ENCODE measurements at places on chromosomes 12 and 14.

DNA sequence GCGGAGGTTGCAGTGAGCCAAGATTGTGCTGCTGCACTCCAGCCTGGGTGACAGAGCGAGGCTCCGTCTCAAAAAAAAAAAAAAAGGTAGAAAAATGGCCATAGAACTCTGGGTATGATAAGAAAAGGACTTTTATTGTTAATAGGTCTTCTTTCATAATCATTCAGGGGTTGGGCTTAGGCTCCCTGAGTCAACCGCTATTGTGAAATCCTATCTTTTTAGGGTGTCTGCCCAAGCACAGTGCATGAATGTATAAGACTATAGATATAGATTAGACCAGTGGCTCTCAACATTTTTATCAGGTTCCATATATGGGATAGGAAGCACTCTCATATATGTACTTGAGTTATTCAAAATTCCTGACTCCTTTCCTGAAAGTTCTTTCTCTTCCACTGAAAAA, 48.7 kb upstream of the USP15 start:
- no peak for DNase-seq

DNA sequence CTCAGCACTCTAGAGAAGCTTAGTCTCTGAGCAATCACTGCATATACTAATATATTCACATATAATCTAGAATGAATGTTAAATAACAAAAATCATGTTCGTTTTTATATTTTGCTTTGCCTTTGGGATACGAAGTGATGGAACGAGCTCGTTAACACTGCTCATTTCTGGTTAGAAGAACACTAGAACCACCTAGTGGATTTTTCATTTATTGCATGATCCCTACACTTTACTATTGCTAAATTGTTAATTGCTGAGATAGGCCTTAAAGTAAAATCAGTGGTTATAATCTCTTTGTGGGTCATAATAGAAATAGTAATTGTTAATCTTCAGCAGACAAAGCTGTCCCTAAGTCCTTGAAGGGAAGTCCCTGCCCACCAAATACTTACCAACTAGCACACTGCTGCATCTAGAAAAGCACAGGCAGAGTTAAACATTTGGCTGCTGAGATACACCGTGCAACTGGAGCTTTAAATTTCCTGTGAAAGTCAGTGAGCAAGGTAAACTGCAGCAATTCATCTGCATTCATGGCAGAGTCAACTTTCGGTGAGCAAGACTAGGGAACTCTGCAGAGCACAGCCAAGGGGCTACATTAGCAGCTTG, 353.7 kb downstream of the APAF1 start:
- no peak for DNase-seq

DNA sequence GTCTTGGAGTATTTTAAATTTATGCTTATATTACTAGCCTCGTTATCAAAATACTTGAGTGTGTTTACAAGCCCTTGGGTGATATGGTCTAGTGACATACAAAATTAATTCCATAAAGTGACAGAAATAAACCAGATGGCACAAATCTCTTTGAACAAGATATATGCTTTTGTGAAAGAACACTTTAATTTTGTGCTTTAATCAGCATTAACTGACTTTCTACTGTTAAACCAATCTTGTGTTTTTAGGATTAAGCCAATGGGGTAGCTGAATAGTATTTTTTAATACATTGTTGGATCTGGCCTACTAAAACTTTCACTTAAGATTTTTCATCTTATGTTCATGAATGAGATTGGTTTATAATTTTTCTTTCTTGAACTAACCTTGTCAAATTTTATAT, 30.4 kb upstream of the GCH1 start:
- DNase-seq, result no peak

DNA sequence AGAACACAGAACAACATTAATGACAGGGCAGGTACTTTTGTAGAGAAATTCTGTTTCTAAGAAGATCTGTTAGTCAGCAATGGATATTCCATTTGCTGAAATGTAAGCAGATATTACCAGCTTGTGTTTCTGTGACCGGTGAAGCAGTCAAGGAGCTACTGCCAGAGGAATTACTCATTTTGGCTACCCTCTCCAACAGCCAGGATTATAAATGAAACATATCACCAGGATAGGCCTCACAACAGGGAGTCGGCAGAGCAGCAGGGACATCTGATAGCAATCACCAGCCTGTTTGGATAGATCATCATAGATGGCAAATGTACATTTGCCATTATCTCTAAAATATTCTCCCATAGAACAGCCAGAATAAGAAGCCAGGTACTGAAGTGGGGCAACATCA, 440.7 kb downstream of the KCNH5 start:
- DNase-seq, result no peak

GRCh38 chr14:70811578-70811977, 2.3 kb upstream of the MAP3K9 start:
- no peak for DNase-seq

GRCh38 chr12:17992002-17992656, 97.9 kb downstream of the RERGL start:
- DNase-seq, result no peak

DNA sequence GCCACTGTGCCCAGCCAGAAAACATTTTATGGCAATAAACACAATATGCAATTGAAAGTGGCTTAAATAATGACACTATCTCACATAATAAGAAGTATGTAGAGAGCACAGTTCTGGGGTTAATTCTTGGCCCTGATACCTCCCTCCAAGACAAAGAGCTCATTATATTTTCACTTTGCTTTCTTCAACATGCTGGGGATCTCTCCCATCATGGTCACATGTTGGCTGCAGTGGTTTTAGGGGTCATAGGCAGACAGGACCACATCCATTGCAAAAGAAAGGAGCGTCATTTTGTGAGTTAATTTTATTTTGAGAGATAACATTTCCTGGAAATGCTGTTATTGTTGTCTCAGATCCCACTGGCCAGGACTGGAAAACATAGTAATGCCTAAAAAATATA, 8.3 kb upstream of the SLC38A2 start:
- no peak for DNase-seq

GRCh38 chr14:32019276-32019675, 57.8 kb upstream of the ARHGAP5 start:
- no peak for DNase-seq

GRCh38 chr14:52073251-52073650, 4.4 kb upstream of the NID2 start:
- no peak for DNase-seq

GRCh38 chr14:89144642-89145041, 272.4 kb downstream of the FOXN3 start:
- no peak for DNase-seq

DNA sequence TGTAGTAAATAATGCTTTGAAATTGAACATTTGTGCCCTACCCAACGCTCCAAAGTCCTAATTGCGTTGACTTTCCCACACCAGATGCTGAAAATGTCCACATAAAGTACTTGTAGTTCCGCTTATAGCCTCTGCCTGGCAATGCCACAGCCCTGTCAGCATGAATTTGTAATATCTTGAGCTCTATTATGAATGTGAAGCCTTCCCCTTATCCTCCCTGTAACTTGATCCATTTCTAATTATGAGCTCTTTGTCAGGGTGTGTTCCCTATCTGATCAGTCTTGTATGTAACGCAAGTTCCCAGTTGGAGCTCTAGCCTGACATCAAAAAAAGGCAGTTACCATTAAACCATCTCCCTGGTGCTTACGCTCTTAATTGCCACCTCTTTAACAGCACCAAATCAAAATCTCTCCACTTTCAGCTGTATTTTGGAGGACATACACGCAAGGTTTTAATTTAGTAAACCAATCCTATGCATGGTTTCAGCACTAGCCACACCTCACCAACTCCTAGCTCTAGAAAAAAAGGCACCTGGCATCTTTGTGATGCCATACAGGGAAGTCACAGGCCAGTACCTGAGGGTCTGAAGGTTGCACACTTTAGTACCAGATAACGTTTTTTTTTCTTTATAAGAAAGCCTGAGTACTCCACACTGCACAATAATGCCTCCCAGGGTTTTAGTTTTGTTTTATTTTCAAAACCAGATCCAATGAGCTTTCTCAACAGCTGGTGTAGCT, 69.3 kb downstream of the EEA1 start:
- no peak for DNase-seq

GRCh38 chr12:18358930-18359329, 97.6 kb downstream of the PIK3C2G start:
- DNase-seq, result no peak

GRCh38 chr12:43113616-43114015, 438.4 kb downstream of the ADAMTS20 start:
- DNase-seq, result no peak

DNA sequence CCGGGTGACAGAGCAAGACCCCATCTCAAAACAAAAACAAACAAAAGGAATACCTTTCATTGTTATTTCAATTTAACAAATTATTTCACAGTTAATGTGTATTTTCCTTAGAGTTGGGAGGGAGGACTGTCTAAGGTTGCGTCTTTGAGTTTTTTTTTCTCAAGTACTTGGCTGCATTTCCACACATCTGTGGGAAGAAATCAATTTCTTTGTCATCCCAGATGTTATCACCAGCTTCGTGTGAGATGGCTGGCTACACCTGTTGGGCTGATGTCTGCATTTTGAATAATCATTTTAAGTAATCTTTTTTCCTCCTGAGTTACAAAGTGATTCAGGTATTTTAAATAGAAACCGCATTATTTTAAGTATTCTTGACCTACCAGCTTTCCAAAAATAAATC, 59.4 kb downstream of the EML1 start:
- DNase-seq, result no peak

- DNase-seq, result no peak
Measured at GRCh38 chr14:93113678-93114067, 2.1 kb downstream of the ITPK1 start.

- DNase-seq, result no peak
Measured at GRCh38 chr12:93540466-93540865, 32.0 kb upstream of the SOCS2 start.

DNA sequence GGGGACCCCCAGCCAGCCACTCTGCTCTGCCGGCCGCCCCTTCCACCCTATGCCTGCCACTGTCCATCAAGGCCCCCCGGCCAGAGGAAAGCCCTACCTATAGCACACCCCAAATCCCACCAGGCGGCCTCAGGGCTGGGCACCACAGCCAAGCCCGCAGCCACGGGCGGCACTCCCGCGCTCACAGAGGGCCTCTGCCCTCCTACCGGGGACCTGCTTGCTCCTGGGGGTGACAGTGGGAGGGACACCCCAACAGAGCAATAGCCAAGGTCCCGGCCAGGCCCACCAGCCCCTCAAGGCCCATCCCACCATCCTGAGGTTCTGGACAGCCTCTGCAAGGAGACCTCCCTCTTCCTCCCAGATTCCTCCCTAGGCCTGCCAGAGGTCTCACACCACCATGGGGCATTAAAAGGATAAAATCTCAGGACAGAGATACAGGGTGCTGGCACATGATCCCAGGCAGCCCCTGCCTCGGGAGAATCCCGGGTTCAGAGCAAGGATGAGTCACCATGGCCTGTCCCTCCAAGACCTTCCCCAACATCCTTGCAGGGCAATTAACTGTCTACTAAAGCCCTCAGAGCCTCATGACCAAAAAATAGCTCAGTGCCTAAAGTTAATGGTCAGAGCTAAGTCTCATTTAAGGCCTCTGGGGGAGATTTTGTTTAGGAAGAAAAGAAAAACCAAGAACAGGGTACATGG, 17.1 kb downstream of the CCDC85C start:
- no peak for DNase-seq

DNA sequence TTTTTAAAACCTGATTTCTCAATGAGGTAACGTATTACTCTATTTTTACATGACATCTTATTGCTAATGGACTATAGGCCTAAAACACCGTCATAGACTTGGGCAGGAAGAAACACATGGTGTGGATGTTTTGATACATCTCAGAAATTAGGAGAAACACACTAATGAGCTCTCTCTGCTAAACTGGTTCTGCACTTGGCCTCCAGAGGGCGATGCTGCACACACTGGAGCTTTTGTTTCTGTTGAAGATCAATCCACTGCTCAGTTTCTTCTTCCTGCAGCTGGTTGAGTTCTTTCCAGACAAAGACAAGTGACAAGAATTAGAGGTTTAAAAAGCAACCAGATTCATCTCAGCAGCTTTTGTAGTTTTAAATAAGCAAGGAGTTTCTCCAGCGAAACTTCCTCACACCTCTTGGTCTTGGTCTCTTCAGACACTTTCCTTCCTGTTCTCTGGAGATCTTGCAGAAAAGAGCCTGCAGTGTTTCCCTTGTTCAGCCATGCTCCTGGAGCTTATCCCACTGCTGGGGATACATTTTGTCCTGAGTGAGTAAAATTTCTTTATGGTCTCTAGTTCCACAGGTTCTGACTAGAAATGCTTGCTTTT, 178.5 kb upstream of the OR4E1 start:
- DNase-seq, result peak; percentile 23

DNA sequence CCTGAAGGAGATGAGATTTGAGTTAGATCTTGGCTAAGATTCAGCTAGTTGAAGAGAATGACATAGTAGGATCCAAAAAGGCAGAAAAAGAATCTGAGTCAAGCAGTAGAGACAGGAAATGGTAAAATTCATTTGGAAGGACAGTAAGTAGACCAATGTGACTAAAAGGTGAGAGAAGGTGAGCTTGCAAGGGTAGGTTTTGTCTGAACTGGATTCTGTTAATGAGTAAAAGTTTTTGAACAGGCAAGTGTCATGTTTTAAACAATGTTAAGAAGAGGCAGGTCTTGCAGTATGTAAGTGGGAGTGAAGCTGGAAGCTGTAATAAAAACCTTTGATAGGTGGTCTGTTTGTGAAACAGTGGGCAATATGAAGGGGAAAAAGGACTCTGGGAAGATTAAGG, 58.6 kb downstream of the ACSS3 start:
- no peak for DNase-seq

DNA sequence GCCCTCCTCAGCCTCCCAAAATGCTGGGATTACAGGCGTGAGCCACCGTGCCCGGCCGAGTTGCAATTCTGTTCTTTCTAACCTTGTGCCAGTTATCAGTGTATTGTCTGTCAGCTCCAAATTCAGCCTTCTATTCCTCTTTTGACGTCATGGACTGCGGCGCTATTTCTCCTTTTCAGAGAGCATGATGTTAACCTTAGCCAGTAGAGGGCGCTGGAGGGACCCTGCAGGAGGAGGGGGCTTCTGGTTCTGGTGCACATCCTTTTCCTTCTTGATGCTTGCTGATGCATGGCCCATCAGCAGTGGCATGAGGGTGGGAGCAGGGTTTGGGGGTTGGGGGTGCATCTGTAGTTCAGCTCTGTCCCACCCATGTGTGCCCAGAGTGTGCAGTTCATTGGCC, 179.3 kb upstream of the RMST start:
- no peak for DNase-seq

GRCh38 chr14:90577661-90578282, 180.9 kb downstream of the CALM1 start:
- no peak for DNase-seq

DNA sequence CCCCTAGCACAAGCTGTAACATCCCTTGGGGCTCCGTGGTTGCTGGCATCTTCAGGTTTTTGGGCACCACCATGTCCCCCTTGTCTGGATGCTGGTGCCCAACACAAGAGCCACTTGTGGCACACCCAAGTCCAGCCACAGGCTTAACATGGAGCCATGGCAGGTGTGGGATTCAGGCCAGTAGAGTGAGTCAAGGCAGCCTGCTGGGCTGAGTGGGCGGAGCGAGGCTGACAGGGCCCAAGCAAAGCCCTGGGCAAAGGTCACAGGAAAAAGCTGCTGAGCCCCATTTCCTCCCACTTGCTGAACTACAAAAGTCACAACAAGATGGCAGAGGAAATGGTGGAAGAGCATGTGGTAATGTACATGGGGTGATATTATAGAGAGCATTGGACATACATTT, 950.7 kb upstream of the FLRT2 start:
- no peak for DNase-seq

- DNase-seq, result no peak
Measured at GRCh38 chr12:96985515-96986362, 78.7 kb downstream of the NEDD1 start.
